Osteocyte (in vitro differentiated cells): ENCODE measurements at places on chromosomes 1 and 21. TPM values are rescaled to one million over a fixed set of nuclear protein-coding genes. Genes with fewer than 3 reads are reported as not detected.

- no peak for DNase-seq
Measured at GRCh38 chr1:11550664-11551283, 71.8 kb downstream of the DISP3 start.

GRCh38 chr1:4109628-4109940, 209.5 kb upstream of the C1orf174 start:
- DNase-seq = no peak

DNA sequence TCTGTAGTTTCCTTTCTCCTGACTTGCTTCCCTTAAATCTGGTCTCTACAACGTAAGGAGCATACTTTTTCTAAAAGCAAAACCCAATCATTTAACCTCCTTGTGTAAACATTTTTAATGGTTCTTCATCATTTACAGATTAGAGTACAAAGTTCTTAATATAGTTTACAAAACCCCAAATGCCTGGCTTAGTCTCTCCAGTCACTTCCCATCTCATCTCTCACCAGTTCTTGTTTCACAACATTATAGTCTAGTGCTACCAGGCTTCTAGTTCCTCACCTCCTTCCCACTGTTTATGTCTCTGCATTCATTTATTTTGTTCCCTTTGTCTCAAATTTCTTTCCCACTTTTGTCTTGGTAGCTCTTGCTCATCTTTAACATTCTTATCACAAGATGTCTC, 168.4 kb downstream of the FASLG start:
- no peak for DNase-seq

- no peak for DNase-seq
Measured at GRCh38 chr1:110781525-110781924, 91.4 kb upstream of the CD53 start.

DNA sequence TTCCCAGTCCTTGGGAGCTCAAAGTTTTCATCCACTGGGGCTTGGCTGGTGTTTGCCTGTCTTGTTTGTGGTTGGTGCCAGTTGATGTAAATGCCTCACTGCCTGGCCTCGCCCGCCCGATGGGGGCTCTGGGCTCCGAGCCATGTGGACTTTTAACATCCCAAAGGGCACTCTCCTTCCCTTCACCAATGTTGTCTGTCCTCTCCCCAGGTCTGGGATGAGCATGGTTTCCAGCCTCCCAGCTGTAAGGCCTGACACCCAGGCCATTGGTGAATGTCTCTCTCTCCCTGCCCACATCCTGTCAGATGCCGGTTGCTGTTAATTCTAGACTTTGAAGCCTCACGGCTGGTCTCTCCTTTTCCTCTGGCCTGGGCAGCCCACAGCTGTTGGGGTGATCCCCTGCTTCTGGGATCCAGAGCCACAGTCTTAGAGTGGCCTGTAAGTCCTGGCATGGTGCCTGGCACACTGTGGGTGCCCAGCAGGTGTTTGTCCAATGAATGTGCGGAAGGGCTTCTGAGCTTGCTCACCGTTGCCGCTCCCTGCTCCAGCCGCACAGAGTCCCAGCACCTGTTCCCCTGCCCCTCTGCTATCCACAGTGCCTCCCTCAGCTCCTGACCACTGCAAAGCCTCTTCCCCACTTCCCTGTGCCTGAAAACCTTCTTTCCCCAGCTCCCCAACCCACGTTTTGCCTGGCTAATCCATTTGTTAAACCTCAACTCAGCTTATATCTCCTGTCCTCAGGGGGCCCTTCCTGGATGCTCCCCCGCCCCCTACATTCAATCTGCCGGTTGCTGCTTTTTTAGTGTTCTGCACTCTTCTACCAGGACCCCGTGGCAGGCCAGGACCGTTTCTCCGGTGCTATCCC, 3.3 kb upstream of the C1orf174 start:
- no peak for DNase-seq

GRCh38 chr21:32299695-32300094, 1.0 kb downstream of the MRAP start:
- no peak for DNase-seq

DNA sequence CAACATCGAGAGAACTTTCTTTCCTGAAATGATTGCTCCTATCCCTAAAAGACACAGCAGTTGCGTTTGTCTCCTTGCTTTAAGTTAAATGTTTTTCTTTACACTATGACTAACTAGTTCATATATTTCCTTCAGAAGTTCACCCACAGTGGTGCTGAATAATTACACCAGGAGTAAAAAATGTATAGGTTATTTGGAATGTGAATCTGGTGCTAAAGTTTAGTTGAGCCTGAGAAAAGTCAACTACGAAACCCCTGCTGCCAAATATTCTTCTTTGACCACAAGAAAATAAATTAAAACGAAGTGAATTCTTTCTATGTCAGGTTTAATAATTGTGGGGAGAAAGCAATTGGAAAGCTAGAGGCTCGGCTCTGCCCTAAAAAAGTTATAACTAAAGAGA, 52.8 kb downstream of the C4BPA start:
- no peak for DNase-seq

GRCh38 chr21:34704119-34704518, 35.3 kb downstream of the CLIC6 start:
- DNase-seq = no peak

DNA sequence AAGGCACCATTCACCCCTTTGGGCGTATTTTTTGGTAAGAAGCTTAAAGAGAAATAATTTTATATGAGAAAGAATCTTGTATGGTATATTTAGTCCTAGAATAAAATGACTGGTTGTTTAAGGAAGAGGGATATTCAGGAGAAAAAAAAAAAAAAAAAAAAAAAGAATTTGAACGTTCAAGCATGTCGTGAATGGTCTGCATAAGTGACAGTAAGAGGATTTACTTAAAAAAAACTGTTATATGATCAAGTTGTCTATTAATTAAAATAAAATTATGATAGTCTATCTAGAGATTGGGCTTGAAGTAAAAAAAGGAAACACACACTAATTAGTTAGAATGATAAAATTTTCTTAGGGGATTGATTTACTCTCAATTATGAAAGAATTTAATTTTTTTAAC, 11.7 kb upstream of the OR14I1 start:
- no peak for DNase-seq

CELA3B gene
- not detected in 2 replicates for total RNA-seq

MYBPH gene
- total RNA-seq = not detected in 2 replicates
